ENCODE measurements at places on chromosomes 1 and 21.

DNA sequence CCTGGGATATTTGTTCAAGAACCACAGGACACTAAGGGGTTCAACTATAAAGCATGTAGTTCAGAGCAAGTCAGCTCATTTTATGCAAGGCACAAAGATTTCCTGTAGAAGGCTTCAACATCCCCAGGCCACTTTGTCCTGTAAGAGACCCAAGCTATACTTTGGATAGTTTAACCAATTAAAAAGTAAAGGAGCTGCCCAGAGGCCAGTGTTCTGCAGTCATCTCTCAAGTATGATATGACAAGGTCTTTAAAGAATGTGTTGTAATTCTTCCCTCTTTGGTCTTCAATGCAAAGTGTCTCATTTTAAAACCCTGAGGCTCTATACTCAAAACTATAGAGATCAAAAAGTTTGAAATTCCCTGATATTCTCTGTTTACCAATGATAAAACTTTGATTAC, 34.1 kb downstream of the KRTAP20-3 start:
- no peak for DNase-seq

- DNase-seq: no peak
These were observed 50.2 kb upstream of the CSF3R start for GRCh38 chr1:36532810-36533401.

DNA sequence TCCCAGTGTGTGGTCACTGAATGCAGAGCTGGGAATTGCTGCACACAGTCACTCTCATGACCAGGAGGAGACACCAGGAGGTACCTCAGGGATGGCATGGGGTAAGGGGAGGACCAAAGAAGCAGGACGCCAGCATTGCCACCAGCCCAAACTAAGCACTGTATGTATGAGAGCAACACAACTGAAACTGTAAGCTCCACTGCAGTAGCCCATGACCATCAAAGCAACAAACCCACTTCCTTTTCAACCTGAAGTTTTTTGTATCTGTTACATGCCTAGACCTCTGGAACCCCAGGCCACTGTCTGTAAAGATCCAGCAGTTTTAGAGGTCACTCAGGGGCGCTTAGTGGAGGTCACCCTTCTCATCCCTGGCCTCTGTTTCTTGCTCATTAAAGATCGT, 164.3 kb downstream of the SETD4 start:
- DNase-seq: no peak

- DNase-seq: no peak
These were observed 28.6 kb upstream of the ZNF697 start for GRCh38 chr1:119676571-119677206.

DNA sequence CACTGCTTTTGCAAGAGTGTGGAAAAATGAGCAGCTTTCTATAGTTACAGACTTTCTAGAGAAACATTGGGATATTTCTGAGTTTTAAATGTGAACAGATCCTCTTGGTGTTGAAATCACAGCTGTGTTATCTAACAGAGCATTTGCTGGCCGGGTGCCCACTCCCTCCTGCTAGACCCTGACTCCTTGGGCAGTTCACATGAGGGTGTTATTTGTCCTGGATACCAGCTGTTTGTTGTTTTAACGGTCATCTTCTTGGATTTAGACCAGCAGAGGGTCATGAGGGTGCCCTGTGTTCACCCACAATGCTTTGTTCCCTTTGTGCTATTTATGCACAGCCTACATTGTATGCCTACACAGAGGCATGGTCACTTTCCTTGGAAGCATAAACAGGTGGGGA, 67.1 kb downstream of the CENPF start:
- DNase-seq: no peak

All from urothelium cell line (cell line).